ENCODE measurements at places on chromosomes 11 and 22. TPM values are rescaled to one million over a fixed set of nuclear protein-coding genes. Genes with fewer than 3 reads are reported as not detected.

GRCh38 chr22:41925783-41926460, 684 bp downstream of the TNFRSF13C start:
- no peak overlapping the region for H3K27ac ChIP-seq
- peak; percentile 80 for DNase-seq
- peaks cover 28% of the 10 kb centered on the region for H3K4me1 ChIP-seq

Gene OLFML1
- total RNA-seq = not detected

Gene GSTT2
- total RNA-seq = not detected

Gene ASRGL1
- 9.5 TPM for total RNA-seq

Data from activated naive CD4-positive, alpha-beta T cell treated with anti-CD3 and anti-CD28 coated beads for 36 hours (primary cell).